ENCODE measurements at places on chromosomes 4 and X.

DNA sequence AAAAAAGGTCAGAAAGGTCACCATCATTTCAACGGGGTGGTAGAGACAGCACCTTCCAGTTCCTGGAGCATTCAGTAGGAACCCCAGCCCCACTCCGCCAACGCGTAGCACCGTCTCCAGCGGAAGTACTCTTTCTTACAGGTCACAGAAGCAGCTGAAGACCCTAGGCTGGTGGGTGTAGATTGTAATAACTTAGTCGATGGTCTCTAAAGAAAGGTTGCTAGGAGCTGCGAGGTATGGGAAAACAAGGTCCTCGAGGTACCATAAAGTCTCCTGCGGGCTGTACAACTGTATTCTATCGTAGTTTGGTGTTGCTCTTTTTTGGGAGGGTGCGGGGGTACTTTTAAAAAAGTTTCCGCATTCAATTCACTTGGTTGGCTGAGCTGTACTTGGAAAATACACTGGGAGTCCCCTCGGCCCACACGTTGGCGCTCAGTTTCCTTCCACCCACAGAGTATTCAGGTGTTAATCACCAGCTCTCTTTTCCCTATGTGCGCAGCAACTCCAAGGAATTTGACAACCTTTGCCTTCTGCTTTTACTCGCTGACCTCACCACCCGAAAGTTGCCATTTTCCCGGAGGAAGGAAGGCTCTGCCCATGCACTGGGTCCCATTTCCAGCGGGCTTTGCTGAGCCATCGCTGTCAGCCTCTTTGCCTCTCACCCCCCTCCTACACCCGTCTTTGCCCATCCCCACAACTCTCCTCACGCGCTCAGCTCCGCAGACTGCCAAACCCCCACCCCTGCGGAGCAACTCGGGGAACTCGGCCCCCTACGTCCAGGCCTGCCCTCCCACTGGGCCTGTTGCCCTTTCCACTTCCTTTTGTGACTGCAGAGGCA, 4.8 kb upstream of the SOX3 start:
- H3K4me1 ChIP-seq = no peaks in the 10 kb centered on the region
- H3K36me3 ChIP-seq = no peaks in the 10 kb centered on the region
- no peak overlapping the region for H3K27ac ChIP-seq
- H3K4me3 ChIP-seq = no peak overlapping the region
- DNase-seq = no peak
- H3K27me3 ChIP-seq = peaks cover 13% of the 10 kb centered on the region

DNA sequence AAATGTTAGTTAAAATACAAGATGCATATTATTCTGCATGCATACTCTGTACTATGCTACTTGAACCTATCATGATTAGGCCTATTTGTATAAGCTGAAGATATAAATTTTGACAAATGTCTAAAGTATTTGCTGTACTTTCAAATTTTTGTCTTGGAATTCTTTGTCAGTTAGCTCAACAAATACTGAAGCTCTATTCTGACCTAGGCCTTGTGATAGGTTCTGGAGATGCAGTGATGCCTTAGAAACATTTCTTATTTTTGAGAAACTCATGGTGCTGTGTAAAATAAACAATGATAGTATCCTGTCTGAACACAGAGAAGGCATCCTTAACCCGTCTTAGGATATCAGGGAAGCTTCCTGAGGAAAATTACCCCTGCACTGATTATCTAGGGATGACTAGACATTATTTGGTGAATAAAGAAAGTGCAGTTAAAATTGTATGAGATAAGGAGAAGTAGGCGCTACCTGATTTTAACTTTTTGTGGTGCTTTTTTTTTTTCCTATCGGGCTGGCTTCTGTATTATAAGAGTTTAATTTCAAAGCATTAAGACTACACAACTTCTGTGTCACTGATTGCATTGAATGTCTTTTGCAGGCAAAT, 43.4 kb downstream of the MOB1B start:
- no peak overlapping the region for H3K4me3 ChIP-seq
- peak overlapping the region; percentile 62 for H3K27ac ChIP-seq
- DNase-seq = no peak
- H3K4me1 ChIP-seq = peaks cover 22% of the 10 kb centered on the region
- no peaks in the 10 kb centered on the region for H3K36me3 ChIP-seq

DNA sequence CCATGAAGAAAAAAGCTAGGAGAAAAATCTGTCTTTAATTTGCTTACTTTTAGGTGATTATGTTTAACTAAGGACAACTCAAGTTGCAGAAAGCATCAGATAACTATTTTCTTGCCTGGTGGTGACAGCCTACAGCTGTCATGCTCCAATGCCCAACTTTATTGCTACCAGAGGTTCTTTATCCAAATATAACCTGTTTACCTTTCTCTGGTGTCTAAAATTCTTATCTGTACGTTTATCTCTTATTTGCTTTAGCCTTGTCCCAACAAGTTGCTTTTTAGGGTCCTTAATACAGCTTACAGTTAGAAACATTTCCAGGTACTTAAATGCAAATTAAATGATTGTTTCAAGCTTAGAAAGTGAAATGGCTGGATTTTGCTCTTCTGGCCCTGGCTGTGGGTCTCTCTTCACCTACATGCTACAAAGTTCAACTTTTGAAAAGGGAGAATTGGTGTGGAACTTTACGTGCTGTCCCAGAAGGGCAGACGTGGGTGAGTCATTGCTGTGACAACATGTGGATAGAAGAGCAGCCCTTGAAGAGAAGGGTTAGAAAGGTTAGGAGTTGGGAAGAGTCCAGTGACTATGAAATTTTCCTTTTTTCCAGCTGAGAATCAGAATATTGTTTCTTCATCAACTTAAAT, 60.7 kb downstream of the HPGD start:
- no peaks in the 10 kb centered on the region for H3K4me1 ChIP-seq
- H3K36me3 ChIP-seq = no peaks in the 10 kb centered on the region
- no peak for DNase-seq
- H3K4me3 ChIP-seq = no peak overlapping the region

- DNase-seq = no peak
- H3K4me3 ChIP-seq = no peak overlapping the region
- H3K36me3 ChIP-seq = no peaks in the 10 kb centered on the region
- peaks cover 10% of the 10 kb centered on the region for H3K27me3 ChIP-seq
- H3K4me1 ChIP-seq = no peaks in the 10 kb centered on the region
These were observed 7.6 kb upstream of the PCDH19 start for GRCh38 chrX:100417681-100418080.

GRCh38 chr4:172751550-172751949, 417.1 kb upstream of the GALNT7 start:
- H3K27ac ChIP-seq = no peak overlapping the region
- no peaks in the 10 kb centered on the region for H3K36me3 ChIP-seq
- H3K27me3 ChIP-seq = no peaks in the 10 kb centered on the region
- no peak overlapping the region for H3K4me3 ChIP-seq
- no peaks in the 10 kb centered on the region for H3K4me1 ChIP-seq

- no peaks in the 10 kb centered on the region for H3K4me1 ChIP-seq
- DNase-seq = no peak
- H3K4me3 ChIP-seq = no peak overlapping the region
- no peak overlapping the region for H3K27ac ChIP-seq
- H3K36me3 ChIP-seq = no peaks in the 10 kb centered on the region
These were observed 44.4 kb downstream of the PDHA1 start for GRCh38 chrX:19388064-19388679.

DNA sequence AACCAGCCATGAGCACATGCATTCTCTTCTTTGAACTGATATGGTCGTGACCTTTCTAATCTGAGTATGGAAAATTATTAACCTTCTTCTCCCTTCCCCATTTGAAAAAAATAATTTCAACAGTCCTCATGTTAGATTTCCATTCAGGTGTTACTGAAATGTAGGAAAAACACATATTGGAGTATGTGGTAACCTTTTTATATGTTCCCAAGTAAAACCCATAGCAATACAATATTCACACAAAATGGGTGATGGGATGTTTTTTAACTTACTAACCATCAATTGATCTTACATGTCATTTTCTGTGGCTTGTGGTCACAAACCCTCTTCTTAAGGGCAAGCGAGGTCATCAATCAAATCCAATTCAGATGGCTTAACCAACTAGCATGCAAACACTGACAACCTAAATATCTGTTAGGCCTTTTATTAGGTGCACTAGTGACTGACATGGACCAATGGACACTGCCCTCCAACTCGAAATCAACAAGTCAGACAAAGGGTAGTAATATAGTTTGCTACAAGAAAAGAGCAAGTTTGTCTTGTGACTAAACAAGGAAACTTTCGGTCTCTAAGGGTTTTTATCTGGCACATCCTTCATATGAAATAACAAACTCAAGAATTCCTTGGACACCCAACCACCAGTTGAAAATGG, 74.3 kb downstream of the CAMK2D start:
- no peak for DNase-seq
- H3K4me3 ChIP-seq = no peak overlapping the region
- peaks cover 4% of the 10 kb centered on the region for H3K36me3 ChIP-seq
- no peaks in the 10 kb centered on the region for H3K27me3 ChIP-seq
- peak overlapping the region; percentile 42 for H3K27ac ChIP-seq
- H3K4me1 ChIP-seq = peaks cover 55% of the 10 kb centered on the region

- no peaks in the 10 kb centered on the region for H3K4me1 ChIP-seq
- H3K36me3 ChIP-seq = no peaks in the 10 kb centered on the region
- no peak for DNase-seq
- H3K27me3 ChIP-seq = no peaks in the 10 kb centered on the region
- H3K4me3 ChIP-seq = no peak overlapping the region
These were observed 12.1 kb downstream of the NIPAL1 start for GRCh38 chr4:48028696-48029095.

DNA sequence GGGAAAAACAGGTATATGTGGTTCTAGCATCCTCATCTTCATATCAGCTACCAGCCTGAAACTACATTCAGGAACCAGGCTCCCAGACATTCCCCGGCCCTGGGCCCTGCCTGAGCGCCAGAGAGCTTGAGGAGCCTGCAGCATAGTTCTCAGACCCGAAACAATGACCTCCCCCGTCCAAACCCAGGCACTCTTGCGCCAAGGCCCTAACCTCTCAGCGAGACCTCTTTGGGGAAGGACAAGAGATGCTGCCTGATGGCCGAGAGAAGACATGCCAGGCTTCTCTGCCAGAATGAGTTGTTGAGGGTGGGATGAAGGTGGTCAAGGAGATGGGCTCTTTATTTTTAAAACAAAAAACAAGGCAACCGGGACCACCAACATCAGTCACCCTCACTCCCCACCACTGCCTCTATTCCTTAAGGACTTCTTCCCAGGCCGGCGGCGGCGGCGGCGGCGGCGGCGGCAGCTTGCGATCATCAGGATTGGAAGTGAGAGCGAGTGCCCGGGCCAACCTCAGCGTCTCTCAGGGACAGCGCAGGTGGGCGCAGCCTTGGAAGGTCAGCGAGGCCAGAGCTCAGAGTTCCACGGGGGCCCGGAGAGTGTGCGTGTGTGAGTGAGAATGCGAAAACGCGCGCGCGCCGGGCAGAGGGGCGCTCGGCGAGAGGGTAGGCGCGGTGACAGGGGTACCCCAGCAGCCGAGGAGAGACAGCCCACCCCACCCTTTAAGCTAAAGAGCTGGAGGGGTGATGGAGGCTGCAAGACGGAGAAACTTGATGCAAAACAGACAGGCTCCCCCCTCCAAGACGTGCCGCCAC, 601 bp downstream of the INPP4B start:
- H3K27me3 ChIP-seq = peaks cover 19% of the 10 kb centered on the region
- peak overlapping the region; percentile 83 for H3K4me3 ChIP-seq
- no peaks in the 10 kb centered on the region for H3K36me3 ChIP-seq
- peak; percentile 72 for DNase-seq
- peak overlapping the region; percentile 44 for H3K27ac ChIP-seq

DNA sequence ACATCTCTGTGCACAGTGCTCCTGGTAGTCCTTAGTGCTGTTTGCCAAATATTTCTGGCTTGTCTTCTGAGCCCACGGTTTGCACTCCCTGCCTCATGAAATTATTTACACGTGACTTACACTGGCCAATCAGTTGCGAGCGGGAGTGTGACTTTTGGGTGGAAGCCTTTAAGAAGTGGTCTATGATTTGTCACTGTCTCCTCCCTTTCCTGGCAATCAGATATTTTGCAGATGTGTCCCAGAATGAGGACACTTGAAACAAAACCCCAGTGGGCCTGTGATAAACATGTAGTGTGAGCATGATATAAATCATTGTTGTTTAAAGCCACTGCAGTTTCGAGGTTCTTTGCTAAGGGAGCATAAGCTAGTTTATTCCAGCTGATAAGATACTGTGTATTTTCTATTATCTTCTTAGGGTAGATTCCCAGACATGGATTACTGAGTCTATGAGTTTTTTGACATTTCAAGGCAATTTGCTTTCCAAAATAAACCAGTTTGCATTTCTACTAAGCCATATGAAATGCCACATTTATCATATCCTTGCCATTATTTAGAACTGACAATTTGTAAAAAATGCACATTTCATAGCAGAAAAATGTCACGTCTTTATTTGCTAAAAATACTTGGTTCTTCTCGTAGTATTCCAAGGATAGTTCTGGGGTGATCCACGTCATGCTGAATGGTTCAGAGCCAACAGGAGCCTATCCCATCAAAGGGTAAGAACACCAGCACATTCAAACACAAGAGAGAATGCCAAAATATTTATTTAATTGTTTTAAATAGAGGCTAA, 12.0 kb downstream of the BST1 start:
- no peaks in the 10 kb centered on the region for H3K27me3 ChIP-seq
- H3K4me1 ChIP-seq = peaks cover 36% of the 10 kb centered on the region
- H3K27ac ChIP-seq = peak overlapping the region; percentile 80
- DNase-seq = no peak
- H3K36me3 ChIP-seq = no peaks in the 10 kb centered on the region

DNA sequence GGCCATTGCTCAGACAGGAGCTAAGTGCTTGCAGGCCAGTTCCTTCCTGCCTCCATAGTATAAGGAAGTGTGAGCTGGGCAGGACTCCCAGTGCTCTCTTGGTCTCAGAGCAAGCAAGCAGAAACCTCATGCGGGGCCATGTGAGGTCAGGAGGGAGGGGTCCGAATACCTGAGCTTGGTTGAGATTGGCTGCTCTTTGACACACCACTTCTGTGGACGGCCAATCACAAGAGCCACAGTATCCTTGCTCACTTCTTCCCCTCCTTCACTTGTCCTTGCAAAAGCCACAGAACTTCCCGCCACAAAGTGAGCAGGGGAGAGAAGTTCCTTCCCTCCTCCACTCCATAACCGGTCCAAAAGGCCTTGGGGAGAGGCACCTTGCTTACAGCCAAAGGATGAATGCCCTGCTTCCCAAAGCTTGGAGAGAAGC, 56.7 kb downstream of the PRPS1 start:
- no peaks in the 10 kb centered on the region for H3K36me3 ChIP-seq
- H3K4me3 ChIP-seq = no peak overlapping the region
- H3K27me3 ChIP-seq = peaks cover 20% of the 10 kb centered on the region

DNA sequence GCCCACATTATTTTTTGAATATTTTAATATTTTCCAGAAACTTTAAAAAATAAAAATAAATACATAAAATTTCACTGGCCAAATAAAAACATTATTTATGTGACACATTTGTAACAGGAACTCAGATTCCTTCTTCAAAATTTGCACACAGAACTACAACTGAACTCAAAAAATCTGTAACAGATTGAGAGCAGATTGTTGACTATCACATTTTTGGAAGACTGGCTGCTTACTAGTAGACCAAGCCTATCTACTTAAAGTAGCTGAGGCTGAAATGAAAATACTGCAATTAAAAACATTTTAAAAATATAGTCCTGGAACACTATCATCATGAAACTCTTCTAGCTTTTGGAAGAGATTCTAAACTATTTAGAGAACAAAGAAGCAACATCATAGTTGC, 203.9 kb downstream of the SH3BGRL start:
- H3K27me3 ChIP-seq = no peaks in the 10 kb centered on the region
- DNase-seq = no peak
- H3K4me1 ChIP-seq = no peaks in the 10 kb centered on the region

GRCh38 chr4:30854531-30854930, 134.4 kb downstream of the PCDH7 start:
- H3K36me3 ChIP-seq = no peaks in the 10 kb centered on the region
- DNase-seq = no peak
- H3K27me3 ChIP-seq = no peaks in the 10 kb centered on the region
- H3K4me3 ChIP-seq = no peak overlapping the region
- H3K4me1 ChIP-seq = no peaks in the 10 kb centered on the region

Measured in osteoblast (primary cell).